ENCODE measurements at places on chromosomes 4 and X.

GRCh38 chr4:135408109-135408508 is 1206.5 kb upstream of the PABPC4L start:
- no peaks in the 10 kb centered on the region for H3K4me1 ChIP-seq
- H3K27ac ChIP-seq: no peak overlapping the region
- no peaks in the 10 kb centered on the region for H3K36me3 ChIP-seq
- no peaks in the 10 kb centered on the region for H3K27me3 ChIP-seq
- no peak overlapping the region for H3K4me3 ChIP-seq
- no peak for DNase-seq

DNA sequence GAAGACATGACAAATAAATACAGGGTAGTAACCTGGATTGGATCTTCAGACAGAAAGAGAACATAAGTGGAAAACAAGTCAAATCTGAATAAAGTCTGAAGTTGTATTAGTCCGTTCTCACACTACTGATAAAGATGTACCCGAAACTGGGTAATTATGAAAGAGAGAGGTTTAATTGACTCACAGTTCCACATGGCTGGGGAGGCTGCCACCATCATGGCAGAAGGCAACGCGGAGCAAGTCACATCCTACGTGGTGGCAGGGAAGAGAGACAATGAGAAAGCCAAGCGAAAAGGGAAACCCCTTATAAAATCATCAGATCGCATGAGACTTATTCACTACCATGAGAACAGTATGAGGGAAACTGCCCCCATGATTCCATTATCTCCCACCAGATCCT is 82.8 kb downstream of the USP46 start:
- H3K27me3 ChIP-seq: peaks cover 48% of the 10 kb centered on the region
- no peaks in the 10 kb centered on the region for H3K36me3 ChIP-seq
- no peak overlapping the region for H3K27ac ChIP-seq
- no peak for DNase-seq
- no peak overlapping the region for H3K4me3 ChIP-seq
- H3K4me1 ChIP-seq: no peaks in the 10 kb centered on the region

- H3K4me1 ChIP-seq: peaks cover 4% of the 10 kb centered on the region
- H3K27ac ChIP-seq: no peak overlapping the region
- H3K4me3 ChIP-seq: no peak overlapping the region
Observed at GRCh38 chr4:5890063-5890727, 2.7 kb downstream of the CRMP1 start.

GRCh38 chr4:182826391-182826790 is 90.8 kb downstream of the DCTD start:
- peaks cover 4% of the 10 kb centered on the region for H3K4me1 ChIP-seq
- H3K4me3 ChIP-seq: no peak overlapping the region
- H3K27ac ChIP-seq: no peak overlapping the region
- no peaks in the 10 kb centered on the region for H3K36me3 ChIP-seq

DNA sequence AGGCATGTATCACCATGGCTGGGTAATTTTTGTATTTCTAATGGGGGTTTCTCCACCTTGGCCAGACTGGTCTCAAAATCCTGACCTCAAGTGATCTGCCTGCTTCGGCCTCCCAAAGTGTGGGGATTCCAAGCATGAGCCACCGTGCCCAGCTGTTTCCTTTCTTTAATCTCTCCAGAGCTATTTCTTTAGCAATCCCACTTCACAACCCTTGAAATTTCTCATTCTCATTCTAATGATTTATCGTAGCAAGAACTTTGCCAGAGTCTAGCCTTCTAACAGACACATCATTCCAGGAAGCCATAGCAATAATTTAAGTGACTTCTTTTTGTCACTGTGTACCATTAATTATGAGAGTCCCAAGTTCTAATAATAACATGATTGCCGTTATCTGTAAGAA is 68.6 kb downstream of the RXFP1 start:
- peaks cover 18% of the 10 kb centered on the region for H3K27me3 ChIP-seq
- H3K4me3 ChIP-seq: no peak overlapping the region
- no peaks in the 10 kb centered on the region for H3K4me1 ChIP-seq
- no peak overlapping the region for H3K27ac ChIP-seq

DNA sequence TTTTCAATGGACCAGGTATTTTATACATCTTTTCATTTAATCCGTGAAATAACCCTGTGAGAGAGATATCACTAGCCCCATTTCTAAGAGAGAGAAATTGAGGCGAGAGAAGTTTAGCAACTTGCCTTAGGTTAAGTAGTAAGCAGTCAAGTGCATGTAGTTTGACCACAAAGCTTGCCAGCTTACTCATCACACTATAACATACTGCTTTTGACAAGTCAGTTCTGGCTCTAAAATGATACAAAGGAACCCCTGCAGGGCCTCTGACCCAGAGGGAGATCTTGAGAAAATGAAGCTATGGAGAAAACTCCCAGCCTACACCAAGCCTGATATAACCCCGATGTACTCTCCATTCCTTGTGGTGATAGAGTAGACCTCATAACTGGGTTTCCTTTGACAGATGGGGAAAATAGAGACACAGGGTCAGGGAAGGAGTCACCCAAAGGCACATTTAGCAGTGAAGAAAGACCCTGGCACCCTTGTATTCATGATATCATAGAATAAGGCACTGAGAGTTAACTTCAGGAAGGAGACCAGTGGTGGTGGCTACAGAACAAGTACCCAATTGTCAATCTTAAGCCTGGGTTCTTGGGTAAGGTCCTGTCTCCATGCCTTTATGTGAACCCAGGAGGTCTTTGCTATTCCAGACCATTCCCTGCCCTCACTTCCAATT is 60.2 kb upstream of the MSN start:
- H3K27me3 ChIP-seq: no peaks in the 10 kb centered on the region
- peak overlapping the region; percentile 2 for H3K27ac ChIP-seq
- H3K36me3 ChIP-seq: no peaks in the 10 kb centered on the region
- H3K4me3 ChIP-seq: peak overlapping the region; percentile 6

- H3K27me3 ChIP-seq: no peaks in the 10 kb centered on the region
- no peak overlapping the region for H3K4me3 ChIP-seq
- H3K4me1 ChIP-seq: no peaks in the 10 kb centered on the region
- no peak overlapping the region for H3K27ac ChIP-seq
- no peaks in the 10 kb centered on the region for H3K36me3 ChIP-seq
- DNase-seq: peak; percentile 11
Observed at GRCh38 chrX:131677655-131678628, 134.1 kb downstream of the OR13H1 start.

- peak overlapping the region; percentile 44 for H3K27ac ChIP-seq
- peaks cover 2% of the 10 kb centered on the region for H3K36me3 ChIP-seq
- H3K4me1 ChIP-seq: peaks cover 50% of the 10 kb centered on the region
- no peaks in the 10 kb centered on the region for H3K27me3 ChIP-seq
- H3K4me3 ChIP-seq: peak overlapping the region; percentile 10
Observed at GRCh38 chrX:19807414-19807813, 80.0 kb downstream of the SH3KBP1 start.

DNA sequence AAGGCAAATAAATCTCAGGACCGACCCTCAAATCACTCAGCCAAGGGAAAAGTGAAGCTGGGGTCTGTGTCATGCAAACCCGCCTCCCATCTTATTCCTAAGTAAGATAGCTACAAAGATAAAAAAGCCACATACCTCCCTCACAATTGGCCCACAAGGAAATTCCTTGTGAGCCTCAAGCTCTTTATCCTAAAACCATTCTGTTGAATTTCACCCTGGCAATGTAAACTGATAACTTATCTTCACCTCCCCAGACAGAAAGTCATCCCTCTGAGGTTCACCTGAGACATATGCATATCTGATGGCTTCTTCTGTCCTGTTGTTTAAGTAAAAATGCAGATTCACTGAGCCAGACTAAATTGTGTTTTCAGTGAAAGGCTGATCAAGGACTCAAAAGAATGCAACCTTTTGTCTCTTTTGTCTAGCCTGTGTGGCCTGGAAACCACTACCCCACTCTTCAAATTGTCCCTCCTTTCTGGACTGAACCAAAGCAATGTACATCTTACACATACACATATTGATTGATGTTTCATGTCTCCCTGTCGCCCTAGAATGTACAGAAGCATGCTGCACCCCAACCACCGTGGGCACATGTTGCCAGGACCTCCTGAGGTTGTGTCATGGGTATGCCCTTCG is 91.3 kb downstream of the MFAP3L start:
- peaks cover 11% of the 10 kb centered on the region for H3K27me3 ChIP-seq
- H3K27ac ChIP-seq: no peak overlapping the region
- H3K4me3 ChIP-seq: no peak overlapping the region
- no peak for DNase-seq

DNA sequence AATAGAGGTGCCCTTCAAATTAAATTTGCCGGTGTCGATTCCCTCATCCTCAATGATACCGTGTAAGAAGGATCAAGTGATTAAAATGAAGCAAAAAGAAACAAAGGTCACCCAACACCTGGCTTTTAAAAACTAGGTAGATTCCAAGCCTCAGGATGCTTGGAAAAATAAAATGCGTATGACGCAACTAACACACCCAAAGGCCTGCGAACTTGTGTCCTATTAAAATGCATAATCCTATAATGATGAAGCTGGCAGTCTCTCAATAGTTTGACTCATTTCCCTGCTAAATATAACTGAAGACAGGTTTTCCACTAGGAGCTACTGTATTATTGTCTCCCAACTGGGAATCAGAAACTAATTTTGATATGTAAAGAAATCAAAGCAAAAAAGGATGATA is 263.2 kb downstream of the DHX15 start:
- no peaks in the 10 kb centered on the region for H3K27me3 ChIP-seq
- no peak overlapping the region for H3K27ac ChIP-seq
- no peak overlapping the region for H3K4me3 ChIP-seq
- no peak for DNase-seq
- H3K36me3 ChIP-seq: no peaks in the 10 kb centered on the region

DNA sequence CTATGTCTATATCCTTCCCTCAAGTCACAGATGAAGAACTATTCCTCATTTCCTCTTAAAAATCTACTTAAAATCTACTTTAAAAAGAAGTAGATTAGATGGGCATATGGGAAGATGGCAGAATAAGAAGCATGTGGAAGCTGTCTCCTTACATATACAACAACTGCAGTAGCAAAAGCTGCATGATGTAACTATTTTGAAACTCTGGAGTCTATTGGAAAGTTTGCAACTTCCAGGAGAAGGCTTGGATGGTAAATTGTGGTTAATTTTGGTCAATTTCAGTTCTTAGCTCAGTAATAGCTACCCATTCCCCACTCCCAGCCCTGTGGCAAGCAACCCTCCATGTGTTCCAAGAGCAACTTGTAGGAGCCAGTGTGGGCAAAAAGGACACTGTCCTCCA is 36.9 kb downstream of the MORC4 start:
- H3K4me1 ChIP-seq: no peaks in the 10 kb centered on the region
- no peak for DNase-seq
- no peak overlapping the region for H3K4me3 ChIP-seq
- H3K36me3 ChIP-seq: no peaks in the 10 kb centered on the region

DNA sequence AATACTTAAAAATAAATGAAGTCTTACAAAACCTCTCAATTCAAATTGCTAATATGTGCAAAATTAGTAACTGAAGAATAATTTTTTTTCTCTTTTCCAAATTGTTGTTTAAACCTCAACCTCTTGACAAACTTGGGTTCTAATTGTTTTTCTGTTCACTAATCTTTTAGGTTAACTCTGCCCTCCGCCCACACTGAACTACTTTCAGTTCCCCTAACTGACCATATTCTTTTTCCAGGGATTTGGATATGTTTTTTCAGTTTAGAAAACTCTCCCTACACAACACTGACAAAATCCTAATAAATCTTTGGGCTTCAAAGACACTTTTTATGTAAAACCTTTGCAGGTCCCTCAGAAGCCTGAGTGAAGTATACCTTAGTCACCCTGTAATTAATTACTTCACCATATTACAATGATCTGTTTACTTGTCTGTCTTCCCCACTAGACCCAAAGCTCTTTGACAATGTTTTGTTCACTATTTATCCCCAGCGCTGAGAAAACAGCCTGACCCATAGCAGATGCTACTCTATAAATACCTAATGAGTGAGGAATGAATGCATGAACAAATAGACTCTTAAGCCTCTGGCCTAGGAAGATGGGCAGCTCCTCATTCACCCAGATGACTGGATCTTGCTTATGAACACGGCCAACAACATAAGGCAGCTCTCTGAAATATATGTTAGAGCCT is 134.9 kb downstream of the MAML3 start:
- H3K4me3 ChIP-seq: no peak overlapping the region
- no peaks in the 10 kb centered on the region for H3K36me3 ChIP-seq
- H3K27ac ChIP-seq: no peak overlapping the region

- H3K36me3 ChIP-seq: peaks cover 5% of the 10 kb centered on the region
- H3K4me1 ChIP-seq: peaks cover 4% of the 10 kb centered on the region
- H3K4me3 ChIP-seq: no peak overlapping the region
Observed at GRCh38 chr4:88630756-88631155, 38.5 kb downstream of the HERC3 start.

GRCh38 chr4:118167306-118167705 is 133.0 kb downstream of the NDST3 start:
- no peak overlapping the region for H3K4me3 ChIP-seq
- no peaks in the 10 kb centered on the region for H3K27me3 ChIP-seq
- DNase-seq: no peak

- H3K4me3 ChIP-seq: peak overlapping the region; percentile 65
- H3K27me3 ChIP-seq: no peaks in the 10 kb centered on the region
- peak overlapping the region; percentile 99 for H3K27ac ChIP-seq
- peaks cover 45% of the 10 kb centered on the region for H3K4me1 ChIP-seq
- H3K36me3 ChIP-seq: peaks cover 17% of the 10 kb centered on the region
Observed at GRCh38 chr4:75726577-75726976, 2.2 kb downstream of the USO1 start.

GRCh38 chrX:104307341-104307740 is 52.6 kb upstream of the ESX1 start:
- H3K27ac ChIP-seq: no peak overlapping the region
- no peaks in the 10 kb centered on the region for H3K36me3 ChIP-seq
- H3K27me3 ChIP-seq: no peaks in the 10 kb centered on the region
- H3K4me3 ChIP-seq: no peak overlapping the region
- no peak for DNase-seq
- H3K4me1 ChIP-seq: no peaks in the 10 kb centered on the region

DNA sequence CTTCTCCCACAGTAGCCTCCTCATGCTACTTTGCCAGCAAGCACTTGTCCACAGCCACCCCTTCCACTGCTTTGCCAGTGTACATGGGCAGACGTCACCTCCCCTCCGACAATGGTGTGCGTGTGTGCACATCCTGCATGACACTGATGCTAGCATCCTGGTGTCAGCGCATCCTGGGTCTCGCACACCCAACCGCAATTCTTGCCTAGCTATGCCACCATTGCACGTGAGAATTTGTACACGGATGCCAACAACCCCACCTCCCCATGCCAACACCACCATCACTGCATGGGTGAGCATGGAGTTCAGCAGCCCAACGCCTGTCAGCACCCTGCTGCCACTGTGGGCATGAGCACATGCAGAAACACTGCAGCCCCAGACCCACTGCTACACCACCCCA is 550.0 kb downstream of the STPG2 start:
- H3K27ac ChIP-seq: no peak overlapping the region
- H3K4me1 ChIP-seq: no peaks in the 10 kb centered on the region
- no peaks in the 10 kb centered on the region for H3K27me3 ChIP-seq
- no peak for DNase-seq
- H3K4me3 ChIP-seq: no peak overlapping the region

DNA sequence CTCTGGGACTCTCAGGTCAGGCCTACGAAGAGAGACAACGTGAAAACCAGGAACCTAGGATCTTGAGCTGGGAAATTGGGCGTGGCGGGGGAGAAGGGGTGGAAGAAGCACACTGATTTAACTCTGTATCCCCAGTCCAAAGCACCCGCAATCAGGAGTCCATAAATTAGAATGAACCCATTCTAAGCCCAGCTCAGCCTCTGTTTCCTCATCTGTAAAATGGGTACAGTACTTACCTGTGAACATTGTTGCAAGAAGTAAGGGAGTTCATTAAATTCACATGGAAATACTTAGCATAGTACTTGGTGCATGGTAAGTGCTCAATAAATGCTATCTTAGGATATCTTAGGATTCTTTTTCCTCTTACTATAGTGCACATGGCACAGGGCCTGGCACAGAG is 326.7 kb downstream of the BCOR start:
- H3K27ac ChIP-seq: peak overlapping the region; percentile 92
- no peak for DNase-seq
- peaks cover 36% of the 10 kb centered on the region for H3K4me1 ChIP-seq

Measured in effector memory CD8-positive, alpha-beta T cell (primary cell).